ENCODE measurements at places on chromosomes 7 and 10.

- no peak for DNase-seq
Observed at GRCh38 chr7:66687186-66687585, 53.3 kb upstream of the RABGEF1 start.

DNA sequence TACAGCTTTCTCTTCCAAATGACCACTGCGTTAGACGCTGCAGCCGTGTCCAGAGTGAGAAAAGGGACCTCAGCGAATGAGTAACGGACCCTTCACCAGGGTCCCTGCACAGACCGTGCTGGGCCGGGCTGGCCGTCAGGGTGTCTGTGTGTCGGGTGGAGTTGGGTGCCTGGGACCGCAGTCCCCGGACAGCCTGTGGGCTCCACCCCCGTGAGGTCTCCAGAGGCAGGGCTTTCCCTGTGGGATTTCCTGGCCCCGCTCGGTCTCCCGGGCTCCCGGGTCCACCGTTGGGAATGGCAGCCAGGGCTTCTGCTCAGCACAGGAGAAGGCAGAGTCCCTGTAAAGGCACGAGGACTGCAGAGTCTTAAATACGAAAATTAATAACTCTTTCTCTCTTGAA is 509.7 kb downstream of the TCERG1L start:
- no peak for DNase-seq

DNA sequence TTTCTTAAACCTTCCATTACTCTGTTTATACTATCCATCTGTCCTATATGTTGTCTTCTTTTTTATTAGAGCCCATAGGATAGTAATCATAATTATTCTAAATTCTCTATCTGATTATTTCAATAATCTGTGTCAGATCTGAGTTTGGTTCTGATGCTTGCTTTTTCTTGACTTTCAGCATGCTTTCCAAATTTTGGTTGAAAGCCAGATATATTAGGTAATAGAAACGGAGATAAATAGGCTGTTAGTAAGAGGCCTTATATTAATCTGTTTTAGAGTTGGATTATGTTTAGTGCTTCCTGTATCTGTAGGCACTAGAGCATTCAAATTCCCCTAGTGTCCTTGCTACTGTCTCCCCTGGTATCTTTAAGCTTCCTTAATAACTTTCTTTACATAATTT is 939.9 kb upstream of the GHITM start:
- DNase-seq: no peak

GRCh38 chr10:1186683-1186990 is 130.5 kb downstream of the WDR37 start:
- no peak for DNase-seq

DNA sequence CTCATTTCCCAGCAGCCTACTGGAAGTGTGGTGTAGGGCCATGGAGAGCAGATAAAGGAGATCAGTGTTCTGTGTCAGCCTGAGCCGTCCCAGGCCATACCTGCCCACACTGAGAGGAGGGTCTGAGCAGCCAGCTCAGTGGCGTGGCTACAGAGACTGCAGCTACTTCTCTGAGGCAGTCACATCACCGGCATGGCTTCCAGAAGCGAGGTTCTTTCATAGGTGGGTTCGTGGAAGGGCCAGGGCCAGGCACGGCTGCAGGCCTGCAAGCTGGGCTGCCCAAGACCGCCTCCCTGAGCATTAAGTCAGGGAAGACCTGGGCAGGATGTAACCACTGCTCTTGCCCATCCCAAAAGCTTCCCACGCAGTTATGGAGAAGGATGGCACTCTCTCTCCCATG is 34.9 kb downstream of the LDB3 start:
- no peak for DNase-seq

DNA sequence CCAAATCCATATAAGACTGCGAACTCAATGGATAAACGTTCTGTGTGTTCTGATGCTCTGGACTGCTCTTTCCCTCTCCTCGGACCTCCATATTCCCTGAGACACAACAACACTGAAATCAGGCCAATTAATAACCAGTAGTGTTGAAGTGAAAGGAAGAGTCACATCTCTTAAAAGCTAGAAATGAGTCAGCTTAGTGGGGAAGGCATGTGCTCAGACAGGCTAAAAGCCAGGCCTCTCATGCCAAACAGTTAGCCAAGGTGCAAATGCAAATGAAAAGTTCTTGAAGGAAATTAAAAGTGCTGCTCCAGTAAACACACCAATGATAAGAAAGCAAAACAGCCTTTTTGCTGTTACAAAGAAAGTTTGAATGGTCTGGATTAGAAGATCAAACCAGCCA is 29.3 kb downstream of the TNS3 start:
- DNase-seq: no peak

DNA sequence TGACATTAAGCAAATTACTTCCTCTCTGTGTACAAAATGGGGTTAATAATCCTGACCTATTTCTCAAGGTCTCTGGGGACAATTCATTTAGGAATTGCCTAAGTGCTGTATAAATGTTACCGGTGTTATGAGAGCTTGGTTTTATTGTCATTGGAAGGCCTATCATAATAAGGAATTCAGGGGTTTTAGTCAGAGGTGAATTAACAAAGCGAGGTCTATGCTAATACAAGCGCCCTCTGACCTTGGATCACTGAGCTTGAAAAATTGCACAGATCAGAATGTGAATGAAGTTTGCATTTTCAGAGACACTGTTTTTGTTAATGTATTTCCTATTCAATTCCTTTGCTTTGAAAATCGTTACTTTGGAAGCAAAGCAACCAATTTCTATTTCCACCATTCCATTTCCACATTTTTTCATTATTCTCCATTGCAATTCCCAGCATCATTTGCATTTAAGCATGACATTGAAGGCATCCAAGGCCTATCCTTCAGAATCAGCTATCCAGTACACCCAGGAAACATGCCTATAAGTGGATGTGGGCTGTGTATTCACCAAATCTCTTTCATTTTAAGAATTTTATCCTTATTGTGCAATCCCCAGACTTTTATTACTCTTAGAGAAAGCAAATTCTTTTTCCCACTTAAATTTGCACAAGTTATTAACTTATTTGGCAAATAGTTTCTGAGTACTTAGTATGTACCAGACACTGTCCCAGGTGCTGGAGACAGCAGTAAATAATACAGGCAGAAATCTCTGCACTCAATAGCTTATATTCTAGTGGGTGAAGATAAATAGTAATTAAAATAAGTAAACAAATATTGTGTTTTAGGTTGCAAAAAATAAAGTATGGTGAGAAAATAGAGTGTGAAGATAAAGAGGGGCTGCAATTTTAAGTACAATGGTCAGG is 133.1 kb downstream of the NRCAM start:
- no peak for DNase-seq

DNA sequence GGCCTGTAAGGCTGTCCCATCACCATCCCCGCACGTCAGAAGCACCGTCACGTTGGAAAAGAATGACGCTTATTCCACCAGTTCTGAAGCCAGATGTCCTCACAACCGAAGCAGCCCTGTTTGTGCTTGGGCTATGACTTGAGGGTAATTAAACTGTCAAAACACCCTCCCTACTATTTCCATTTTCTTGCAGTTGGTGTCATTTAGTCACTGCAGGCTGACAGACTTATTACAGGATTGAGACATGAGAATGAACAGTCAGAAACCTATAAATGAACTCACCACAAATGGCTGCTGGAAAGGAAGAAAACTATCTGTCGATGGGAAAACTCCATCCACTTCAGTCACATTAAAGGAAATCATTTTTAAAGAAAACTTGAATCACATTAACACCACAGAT is 85.3 kb downstream of the VOPP1 start:
- no peak for DNase-seq

DNA sequence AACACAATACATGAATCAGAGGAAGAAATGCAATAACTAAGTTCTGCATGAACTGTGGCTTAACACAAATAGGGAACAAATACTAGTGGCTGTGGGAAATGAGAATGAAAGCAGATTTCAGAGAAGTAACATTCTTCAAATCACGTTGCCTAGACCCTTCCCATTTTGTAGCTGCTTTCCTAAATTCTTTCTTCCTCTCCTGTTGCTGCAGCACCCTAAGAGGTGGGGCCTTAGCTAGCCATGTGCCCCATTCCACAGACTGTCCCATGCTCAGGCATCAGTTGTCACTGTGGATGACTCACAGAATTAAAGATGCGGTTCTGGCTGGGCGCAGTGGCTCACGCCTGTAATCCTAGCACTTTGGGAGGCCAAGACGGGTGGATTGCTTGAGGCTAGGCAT is 704.7 kb upstream of the C7orf33 start:
- no peak for DNase-seq

GRCh38 chr10:46306516-46307184 is 19.9 kb downstream of the ANTXRL start:
- no peak for DNase-seq

DNA sequence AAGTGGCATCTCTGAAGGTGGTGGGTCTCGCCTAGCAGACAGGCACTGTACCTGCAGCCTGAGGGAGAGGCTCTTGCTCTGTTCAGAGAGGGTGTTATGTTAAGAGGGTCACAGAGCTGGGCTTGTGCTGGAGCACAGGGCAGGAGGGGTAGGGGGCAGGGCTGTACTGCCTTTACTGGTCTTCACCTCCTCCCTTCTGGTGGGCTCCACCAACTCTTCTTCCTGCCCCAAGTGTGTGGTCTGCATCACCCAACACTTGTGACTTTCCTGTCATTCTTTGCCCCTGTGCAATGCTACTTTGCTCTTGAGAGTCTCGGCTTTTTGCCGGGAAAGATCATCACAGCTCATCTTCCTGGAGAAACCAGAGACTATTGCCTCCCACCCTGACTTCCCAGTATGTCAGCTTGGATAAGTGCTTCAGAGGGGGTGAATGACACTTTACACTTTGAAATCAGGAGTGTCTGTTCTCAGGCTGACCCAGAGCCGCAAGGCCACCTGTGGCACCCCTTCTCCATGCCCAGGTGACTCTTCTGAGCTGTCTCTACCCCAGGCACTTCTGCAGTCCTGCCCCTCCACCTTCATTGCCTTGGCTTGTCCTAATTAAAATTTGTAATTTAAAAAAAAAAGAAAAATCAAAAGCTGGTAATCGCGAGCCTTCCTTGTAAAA is 38.4 kb upstream of the IKZF1 start:
- no peak for DNase-seq

DNA sequence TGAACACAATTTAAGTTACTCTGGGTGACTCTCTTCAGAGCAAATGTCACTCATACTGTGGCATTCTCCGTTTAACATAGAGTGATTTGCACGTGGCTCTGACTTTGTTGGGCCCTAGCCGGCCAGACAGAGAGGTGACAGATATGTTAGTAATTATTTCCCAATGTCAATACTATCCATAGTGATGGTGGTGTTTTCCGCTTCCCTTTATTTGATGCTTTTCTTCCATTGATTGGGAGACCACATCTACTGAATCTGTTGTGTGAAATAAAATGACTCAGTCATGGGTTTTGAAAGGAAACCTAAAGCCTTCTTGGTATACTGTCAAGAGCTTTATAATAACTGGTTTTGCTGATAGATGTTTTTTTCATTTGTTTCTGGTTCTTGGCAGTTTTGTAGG is 7.4 kb downstream of the AVL9 start:
- no peak for DNase-seq

DNA sequence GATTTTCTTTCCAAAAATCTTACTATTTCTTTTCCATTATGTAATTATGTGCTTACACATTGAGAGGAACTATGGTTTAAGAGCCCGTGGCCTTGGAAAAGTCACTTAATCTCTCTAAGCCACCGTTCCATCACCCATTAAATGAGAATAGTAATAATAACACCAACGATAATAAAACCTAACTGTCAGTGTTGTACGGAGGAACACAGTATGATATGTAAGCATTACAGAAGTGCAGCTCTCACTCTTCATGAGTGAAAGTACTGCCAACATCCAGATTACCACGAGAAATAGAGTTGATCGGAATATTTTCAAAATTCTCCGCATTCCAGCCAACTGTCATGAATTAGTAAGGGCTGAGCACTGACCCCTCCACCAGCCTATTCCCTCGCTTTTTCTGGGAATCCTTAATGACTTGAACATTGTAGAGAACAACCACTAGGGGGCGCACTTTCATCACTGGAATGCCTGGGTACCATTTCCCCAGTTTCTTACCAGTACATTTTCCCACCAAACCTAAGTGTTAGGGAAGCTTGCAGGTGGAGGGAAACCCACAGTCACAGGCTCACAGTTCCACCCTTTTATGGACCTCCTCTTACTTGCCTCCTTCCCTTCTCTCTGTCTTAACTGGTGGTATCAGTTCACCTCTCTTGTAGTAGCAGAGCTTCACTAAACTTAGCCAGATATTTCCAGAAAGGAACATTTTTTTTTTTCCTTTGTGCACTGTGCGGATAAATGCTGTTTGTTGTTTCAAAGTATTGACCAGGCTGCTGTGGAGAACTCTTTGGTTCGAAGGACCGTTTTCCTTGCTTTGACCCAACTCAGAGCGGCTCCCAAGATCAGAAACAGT is 27.8 kb downstream of the NKX2-3 start:
- DNase-seq: peak; percentile 44

DNA sequence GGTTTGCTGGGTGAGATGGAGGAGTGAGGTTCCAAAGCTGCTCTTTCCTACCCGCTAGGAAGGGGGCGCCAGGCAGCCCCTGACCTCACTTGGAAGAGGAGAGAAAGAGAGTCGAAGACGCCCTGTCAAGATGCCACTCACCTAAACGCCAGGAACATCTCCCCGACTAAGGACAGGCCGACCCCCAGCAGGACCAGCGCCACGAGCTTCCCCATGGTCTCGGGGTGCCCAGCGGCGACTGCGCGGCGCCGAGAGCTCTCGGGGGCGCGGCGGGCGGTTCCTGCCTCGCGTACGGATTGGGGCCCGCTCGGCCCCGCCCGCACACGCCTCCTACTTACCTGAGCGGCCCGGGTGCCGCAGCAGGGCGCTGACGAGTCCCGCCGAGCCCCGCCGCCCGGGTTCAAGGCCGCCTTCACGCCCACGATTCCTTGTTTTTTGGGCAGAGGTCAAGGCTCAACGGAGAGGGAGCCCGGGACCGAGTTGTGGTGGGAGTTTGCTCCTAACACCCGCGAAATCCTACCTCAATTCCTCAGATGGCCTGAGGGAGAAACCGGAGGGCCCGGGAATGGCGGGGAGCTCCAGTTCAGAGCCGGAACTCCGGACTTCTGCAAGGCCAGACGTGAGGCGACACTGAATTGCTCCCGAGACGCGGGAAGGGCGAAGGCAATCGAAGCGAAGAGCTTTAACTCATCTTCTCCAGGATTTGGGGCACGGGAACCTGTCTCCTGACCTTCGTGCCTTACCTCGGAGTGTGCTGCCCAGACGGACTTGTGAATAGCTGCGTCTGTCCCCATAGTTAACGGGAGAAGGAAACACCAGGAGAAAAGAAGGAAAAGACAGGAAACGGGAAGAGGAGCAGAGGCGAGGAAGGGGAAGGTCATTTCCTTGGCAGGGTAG is at the start of gene PON3:
Gene PON3 (minus strand): TSS at position 240 of the 897 bp plus-strand sequence. CDS start 25 bp downstream, at position 215.
- peak; percentile 54 for DNase-seq

DNA sequence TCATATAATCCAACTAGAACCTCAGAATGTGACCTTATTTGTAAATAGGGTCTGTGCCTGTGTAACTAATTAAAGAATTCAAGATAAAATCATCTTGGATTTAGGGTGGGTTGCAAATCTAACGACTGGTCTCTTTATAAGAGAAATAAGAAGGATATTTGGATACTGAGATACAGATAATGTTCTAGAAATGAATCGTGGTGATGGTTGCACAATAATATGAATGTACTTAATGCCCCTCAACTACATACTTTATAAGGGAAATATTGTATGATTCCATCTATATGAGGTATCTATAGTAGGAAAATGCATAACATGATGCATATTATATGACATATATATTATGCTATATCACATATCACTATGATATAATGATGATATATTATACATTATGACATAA is 265.7 kb downstream of the SEMA3D start:
- no peak for DNase-seq

All from NCI-H1930 (cell line).